PC-3 (cell line): ENCODE measurements at places on chromosomes 4 and X. TPM values are rescaled to one million over a fixed set of nuclear protein-coding genes. Genes with fewer than 3 reads are reported as not detected.

TLR2 gene
- 7.1 and 8.7 TPM in 2 replicates for total RNA-seq

FRMPD3 gene
- total RNA-seq = 0.04 TPM in 1 of 2 replicates, not detected in the other

VSIG4 gene
- total RNA-seq = not detected in 2 replicates

CXCL6 gene
- 23.4 and 25.7 TPM in 2 replicates for total RNA-seq

SLC10A4 gene
- total RNA-seq = not detected in 2 replicates

LRAT gene
- total RNA-seq = 0.55 and 0.92 TPM in 2 replicates

- H3K27me3 ChIP-seq = no peaks in the 10 kb centered on the region
- H3K4me1 ChIP-seq = no peaks in the 10 kb centered on the region
- H3K27ac ChIP-seq = no peak overlapping the region
- H3K4me3 ChIP-seq = no peak overlapping the region
Measured at GRCh38 chr4:107376293-107376692, 340.2 kb upstream of the DKK2 start.

DNA sequence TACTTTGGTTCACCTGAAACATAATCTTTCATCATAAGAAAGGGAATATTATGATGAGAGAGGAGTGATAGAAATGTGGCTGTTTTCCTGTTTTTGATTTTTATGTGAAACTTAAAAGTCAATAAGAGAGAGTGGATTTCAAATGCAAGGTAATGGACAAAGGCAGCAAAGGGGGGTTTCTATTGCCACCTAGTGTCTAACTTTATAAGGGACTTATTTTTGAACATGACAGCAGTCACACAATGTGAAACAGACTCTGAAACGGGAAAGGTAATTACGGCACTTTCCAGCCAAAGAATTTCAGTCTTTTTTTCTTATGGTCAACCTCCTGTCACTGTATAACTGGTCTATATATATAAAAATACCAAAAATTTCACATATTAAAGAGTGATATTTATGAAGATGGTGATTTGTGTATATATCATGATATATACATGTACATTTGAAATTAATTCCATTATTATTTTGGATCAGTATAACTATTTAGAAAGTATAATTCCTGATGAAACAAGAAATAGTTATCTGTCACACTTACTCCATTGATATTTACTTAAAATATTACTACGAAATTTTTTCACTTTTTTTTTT is 127.1 kb downstream of the FBXO8 start:
- H3K27ac ChIP-seq = no peak overlapping the region
- H3K4me1 ChIP-seq = no peaks in the 10 kb centered on the region
- peak; percentile 49 for DNase-seq
- H3K36me3 ChIP-seq = no peaks in the 10 kb centered on the region
- no peak overlapping the region for H3K4me3 ChIP-seq
- peaks cover 18% of the 10 kb centered on the region for H3K27me3 ChIP-seq

DNA sequence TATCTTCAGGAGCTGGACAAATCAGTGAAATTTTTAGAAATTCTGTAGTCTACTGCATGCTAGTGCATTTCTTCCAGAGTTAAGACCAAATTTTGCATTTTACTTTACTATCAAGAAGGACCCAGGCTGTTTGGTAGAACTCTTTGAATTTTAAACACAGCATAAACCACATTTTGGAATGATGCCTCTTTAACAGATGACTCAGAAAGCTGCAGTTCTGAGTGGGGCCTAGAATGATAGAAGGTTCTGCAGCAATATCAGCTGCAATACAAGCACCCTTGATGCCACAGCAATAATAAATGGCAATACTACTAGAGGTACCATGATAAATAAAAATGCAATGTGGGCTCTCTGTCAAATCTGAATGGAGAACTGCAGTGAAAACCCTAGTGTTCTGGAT is 198.7 kb downstream of the TMA16 start:
- H3K4me3 ChIP-seq = no peak overlapping the region
- peak; percentile 64 for DNase-seq
- H3K27ac ChIP-seq = peak overlapping the region; percentile 81

DNA sequence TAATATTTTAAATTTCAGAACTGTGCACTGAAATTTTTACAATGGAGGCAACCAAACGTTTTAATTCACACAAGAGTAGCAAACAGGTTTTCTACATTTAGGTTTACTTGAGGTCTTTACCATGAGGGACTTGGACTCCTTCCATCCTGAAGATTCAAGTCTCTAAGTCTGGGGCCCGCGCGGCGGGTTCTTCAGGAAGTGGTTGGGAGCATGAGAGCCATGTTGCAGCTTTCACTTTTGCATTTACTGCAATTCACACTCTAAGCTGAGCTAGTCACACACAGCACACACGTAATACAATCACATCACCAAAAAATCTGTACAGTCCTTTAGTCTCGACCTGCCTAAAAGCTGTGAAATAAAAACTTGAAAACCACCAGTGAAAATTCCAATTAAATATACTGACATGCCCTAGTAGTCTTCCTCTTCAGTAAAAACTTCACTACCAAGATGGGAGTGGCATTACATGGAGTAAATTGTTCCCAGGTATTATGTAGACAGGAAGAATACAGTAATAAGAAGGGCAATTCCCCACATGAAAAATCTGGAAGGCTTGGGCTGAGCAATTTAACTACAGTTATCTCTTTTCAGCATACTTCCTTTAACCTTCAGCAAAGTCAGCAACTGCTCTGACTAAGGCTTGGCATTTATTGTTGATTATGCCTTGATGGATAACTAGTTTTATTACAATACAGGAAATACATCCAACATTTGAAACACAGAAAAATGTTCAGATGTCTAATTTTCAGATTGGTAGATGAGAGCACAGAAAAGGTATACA is 571.1 kb upstream of the DIPK2B start:
- H3K4me3 ChIP-seq = peak overlapping the region; percentile 87
- no peaks in the 10 kb centered on the region for H3K27me3 ChIP-seq

- DNase-seq = peak; percentile 16
- H3K27ac ChIP-seq = no peak overlapping the region
Measured at GRCh38 chr4:77045490-77045889, 30.3 kb downstream of the CCNI start.

DNA sequence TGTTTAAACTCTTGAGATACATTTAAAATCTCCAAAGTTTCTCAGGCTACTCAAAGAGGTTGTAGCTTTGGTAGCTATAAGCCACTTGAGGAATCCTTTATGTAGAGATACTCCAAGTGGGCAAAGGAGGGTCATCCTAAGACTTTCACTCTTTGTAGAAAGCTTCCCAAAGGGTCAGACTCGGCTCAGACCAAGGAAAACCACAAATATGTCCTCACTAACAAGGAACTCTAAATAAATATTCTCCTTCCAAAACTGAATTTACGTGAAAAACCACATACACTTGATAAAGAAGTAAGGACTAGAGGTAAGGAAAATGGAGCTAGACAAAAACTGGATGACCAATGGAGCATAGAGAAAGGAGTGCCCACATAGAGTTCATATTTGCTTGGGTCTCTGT is 41.7 kb upstream of the DDX60 start:
- H3K4me1 ChIP-seq = no peaks in the 10 kb centered on the region
- no peak for DNase-seq
- H3K27me3 ChIP-seq = no peaks in the 10 kb centered on the region
- H3K27ac ChIP-seq = no peak overlapping the region
- H3K36me3 ChIP-seq = no peaks in the 10 kb centered on the region
- H3K4me3 ChIP-seq = no peak overlapping the region

DNA sequence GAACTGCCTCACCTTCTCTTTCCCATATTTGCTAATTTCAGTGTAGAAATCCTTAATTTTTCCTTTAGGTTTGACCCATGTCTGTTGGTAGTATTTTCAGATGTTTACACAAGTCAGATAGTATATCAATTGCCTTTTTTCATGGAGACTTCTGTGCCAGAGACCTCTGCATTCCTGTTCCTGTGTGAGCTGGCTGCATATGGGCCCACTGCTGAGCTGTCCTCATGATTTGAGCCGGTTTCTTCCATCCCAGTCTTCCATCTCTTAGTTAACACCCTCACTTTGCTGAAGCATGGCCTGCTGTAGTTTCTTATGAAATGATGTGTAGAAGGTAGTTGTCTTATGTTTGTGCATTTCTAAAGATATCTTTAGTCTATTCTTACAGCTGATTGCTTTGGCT is 40.0 kb downstream of the CDS1 start:
- no peak for DNase-seq
- H3K36me3 ChIP-seq = no peaks in the 10 kb centered on the region
- H3K4me3 ChIP-seq = no peak overlapping the region
- H3K27ac ChIP-seq = no peak overlapping the region
- H3K4me1 ChIP-seq = no peaks in the 10 kb centered on the region
